Caki2 (cell line): ENCODE measurements at places on chromosomes 11 and 22.
A peak's percentile ranks its signal among the peaks of the same experiment; 100 is the strongest.

DNA sequence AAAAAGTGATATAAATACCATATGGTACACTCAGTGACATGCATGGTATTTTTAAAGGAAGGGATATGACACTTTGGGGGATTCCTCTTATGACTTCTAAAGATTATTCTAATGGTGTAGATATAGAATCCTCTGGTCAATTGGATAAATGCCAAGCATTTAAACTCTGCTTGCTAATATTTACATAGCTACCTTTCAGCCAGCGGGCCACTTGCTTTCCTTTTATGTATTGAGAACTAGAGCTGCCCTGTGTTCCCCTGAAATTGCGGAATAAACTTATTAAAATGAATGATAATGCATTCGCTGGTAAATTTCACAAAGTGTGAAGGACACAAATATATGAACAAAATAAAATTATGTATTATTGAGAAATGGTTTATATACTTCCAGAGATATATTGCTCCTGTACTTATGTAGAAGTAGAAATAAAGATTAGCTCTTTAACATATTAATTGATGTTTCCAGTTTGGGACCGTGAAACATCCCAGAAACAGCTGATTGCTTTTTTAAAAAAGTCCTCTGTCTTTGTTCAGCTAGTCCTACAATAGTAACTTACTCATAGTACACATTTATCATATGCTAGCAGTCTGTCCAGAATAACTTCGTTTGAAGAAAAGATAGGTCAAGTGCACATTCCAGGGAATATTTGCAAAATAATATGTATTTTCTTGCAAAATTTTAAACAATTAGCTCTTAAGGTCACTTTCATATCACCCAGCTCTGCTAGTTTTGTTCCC is 40.1 kb upstream of the CARD18 start:
- DNase-seq: no peak

GRCh38 chr11:133951327-133952198 is 5.2 kb downstream of the IGSF9B start:
- peak; percentile 50 for DNase-seq

DNA sequence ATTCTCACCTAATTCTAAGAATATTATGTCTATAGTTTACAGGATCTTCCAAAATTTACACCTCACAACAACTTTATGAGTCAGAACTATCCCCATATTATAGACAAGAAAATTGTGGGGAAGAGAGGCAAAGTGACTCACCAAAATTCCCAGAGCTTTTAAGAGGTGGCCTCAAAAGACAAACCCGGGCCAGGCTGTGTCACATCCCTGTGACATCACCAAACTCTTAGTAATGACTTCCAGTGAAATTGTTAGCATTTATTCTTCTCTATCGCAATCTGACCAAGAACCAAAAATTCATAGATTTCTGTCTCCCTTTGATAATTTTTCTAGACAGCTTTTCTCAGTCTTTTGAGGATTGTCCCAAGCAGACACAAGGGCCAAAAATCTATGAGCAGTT is 134.3 kb downstream of the SNX19 start:
- no peak for DNase-seq

DNA sequence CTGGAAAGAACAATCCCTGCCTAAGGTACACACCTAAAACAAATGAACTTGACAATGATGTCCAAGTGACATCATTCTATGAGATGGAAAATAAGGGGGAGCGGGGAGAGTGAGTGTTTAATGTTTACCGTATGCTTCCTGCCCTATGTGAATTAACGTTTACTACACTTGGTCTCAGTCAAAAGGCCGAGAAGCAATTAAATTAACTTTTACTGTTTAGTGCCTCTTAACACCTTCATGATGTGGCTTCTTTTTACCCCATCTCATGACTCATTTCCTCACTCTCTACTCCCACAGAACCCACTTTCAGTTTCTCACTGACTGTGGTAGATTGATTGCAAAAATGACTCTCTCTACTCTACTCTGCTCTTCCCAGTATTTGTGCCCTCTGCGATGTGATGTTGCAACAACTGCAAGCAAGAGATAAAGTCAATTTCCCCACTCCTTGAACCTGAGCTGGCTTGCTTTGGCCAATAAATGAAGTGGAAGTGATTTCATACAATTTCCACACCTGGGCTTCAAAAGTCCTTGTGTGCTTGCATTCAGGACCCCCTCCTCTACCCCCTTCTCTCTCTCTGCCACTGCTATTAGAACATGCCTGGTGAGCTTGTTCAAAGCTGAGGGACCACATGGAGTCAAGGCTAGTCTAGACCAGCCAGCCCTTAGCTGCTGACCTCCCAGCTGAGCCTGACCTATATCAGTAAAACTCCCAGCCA is 11.6 kb upstream of the ALKBH3 start:
- no peak for DNase-seq

GRCh38 chr11:8183111-8183510 is 14.3 kb upstream of the RIC3 start:
- DNase-seq: no peak

GRCh38 chr11:121421149-121421901 is 30.8 kb upstream of the SORL1 start:
- peak; percentile 15 for DNase-seq

DNA sequence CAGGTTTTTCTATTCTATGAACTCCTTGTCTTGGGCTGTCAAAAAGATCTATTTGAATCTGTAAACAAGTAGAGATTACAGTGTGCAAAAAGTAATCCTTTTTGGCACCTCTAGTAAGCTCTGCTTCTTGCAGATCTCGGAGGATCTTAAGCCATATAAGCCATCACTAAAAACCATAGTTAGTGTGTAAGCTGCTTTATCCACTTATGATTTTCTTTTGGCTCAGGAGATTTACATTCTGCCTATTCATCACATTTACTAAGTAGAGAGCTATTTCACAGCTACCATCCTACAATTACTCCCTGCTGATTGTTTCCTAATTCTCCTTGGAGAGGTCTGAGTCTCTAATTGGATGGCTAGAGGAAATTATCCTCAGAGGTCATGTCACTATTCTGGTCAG is 385.7 kb downstream of the AASDHPPT start:
- no peak for DNase-seq

DNA sequence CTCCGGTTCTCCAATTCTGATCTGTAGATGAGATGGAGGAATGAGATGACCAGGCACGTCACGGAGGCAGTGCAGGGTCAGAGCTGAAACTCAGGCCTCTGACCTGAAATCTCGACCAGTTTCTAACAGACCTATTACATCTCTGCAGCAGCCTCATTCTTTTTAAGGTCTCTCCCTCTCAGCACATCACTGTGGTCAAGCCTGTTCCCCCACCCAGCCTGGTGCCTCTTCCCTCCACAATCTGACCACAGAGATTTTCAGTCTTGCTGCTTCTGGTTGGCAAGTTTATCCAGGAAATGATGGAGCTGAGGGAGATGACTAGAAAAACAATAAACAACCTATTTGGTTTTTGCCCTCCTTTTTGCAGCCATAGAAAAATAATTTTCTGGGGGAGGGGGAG is 9.5 kb downstream of the GRAMD1B start:
- no peak for DNase-seq

DNA sequence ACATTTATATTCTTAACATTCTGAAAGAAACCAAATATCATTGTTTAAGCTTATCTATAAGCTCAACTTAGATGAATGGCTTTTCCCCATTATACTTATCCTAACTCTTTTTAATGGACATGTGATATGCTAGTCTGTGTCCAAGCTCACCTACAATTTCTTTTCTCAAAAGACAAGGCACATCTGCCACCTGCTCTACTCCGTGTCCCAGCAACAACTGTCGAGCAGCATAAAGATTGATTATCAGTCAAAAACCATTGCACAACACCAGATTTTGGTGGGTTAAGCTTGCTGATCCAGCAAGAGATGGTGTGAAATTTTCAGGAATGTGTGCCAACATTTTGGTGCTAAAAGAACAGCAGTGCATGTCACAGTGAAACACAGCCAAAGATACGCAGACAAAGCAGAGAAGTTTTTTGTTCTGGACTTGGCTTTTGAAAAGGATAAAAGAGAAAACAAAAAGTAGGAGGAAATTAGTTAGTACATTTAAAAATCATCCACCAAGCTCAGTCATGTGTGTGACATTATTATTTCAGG is 65.8 kb downstream of the DCDC1 start:
- DNase-seq: no peak

DNA sequence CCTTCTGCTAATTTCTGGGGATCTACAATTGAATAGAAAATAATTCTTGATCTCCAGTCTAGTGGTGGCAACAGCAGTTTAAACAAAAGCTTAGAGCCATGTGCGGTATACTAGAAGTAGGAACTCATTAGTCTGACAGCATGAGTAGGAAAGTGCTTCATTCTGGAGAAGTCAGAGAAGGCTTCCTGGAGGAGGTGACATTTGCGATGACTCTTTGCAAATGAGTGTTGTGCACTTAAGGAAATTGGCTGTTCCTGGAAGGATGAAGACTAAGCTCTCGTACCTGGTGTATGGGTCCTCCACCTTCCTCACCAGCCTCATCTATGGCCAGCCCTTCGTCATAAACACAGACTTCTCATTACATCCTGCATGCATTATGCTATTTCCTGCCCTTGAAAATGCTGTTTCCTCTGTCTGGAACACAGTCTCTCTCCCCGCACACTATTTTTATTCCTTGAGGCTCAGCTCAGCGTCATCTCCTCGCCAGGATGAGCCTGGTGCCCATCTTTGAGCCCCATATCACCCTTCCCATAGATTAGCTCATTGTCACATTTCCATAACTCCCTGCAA is 132.9 kb downstream of the PKNOX2 start:
- DNase-seq: no peak

DNA sequence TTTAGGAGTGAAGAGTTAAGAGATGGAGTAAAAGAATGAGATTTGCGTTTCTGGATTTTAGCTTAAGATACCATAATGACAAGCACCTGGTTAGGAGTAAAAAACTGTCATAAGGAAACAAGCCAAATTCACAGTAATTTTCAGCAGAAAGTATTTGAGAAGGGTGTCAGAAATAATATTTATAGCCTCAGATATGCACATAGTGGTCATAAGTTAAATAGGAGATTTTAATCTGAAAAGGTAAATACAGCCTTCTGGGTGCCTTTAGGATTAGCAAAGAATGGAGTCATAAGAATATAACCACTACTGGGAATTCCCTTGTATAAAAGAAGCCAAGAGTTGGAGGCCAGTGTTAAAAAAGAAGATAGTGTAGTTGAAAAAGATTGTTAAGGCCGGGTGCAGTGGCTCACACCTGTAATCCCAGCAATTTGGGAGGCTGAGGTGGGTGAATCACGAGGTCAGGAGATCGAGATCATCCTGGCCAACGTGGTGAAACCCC is 160.1 kb downstream of the SWAP70 start:
- DNase-seq: no peak

- no peak for DNase-seq
Measured at GRCh38 chr11:18132341-18132740, at the start of gene MRGPRX3. MRGPRX3 (plus strand) TSS chr11:18132571; CDS start chr11:18137203, 4,632 bp downstream.

- DNase-seq: no peak
Measured at GRCh38 chr11:79421820-79422219, 19.0 kb downstream of the TENM4 start.

GRCh38 chr11:40491341-40491740 is 968.1 kb downstream of the LRRC4C start:
- no peak for DNase-seq

DNA sequence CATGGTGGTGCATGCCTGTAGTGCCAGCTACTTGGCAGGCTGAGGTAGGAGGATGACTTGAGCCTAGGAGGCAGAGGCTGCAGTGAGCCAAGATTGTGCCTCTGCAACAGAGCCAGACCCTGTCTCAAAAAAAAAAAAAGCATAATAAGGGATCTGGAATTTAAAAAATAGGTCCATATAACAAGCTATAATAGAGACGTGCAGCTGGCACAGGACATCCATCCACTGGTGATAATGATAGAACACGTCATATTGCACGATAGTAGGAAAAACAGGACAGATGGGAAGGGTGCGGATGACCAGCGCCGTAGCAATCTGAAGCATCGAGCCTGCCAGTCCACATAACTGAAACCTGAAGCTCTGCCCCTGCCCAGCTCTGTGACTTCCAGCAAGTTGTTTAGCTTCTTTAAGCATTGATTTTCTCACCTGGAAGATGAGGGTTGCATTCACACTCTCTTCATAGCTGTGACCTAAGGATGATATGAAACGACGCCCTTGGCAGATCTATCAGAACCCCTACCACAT is 60.3 kb upstream of the PRODH start:
- no peak for DNase-seq
